Activated gamma-delta T cell treated with Interleukin-2 at 50 U/mL for 16 hours (primary cell): ENCODE measurements at places on chromosomes 11 and 22.

GRCh38 chr22:49305214-49305965, 522.3 kb downstream of the BRD1 start:
- DNase-seq: peak; percentile 54

DNA sequence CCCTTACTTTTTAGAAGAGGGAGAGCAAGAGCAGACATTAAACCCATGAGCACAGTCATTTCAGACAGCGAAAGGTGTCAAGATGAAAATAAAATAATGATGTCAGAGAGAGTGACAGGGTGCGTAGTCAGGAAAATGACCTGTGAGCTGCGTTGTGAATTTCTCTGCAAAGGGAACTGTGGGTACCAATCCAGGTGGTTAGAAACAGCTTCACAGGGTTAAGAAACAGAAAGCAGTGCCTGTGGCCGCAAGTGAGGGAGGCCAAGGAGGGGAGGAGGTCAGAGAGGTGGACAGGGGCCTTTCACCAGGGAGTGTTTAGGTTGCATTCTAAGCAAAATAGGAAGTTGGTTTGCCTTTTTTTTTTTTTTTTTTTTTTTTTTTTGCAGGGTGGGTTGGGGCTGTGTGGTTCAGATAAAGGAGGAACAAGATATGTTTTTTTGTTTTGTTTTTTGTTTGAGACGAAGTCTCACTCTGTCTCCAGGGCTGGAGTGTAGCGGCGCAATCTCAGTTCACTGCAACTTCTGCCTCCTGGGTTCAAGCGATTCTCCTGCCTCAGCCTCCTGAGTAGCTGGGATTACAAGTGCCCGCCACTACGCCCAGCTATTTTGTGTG, 7.9 kb downstream of the TIGD3 start:
- DNase-seq: no peak

GRCh38 chr22:39299829-39300178, 19.6 kb downstream of the RPL3 start:
- no peak for DNase-seq

- no peak for DNase-seq
Measured at GRCh38 chr22:48779661-48780596, 1047.7 kb downstream of the BRD1 start.

- no peak for DNase-seq
Measured at GRCh38 chr11:64764753-64765152, 5.0 kb upstream of the PYGM start.

- DNase-seq: no peak
Measured at GRCh38 chr22:19407649-19408606, 23.6 kb downstream of the HIRA start.
